Body of pancreas (tissue), 4 donors: ENCODE measurements at places on chromosomes 4 and X. TPM values are rescaled to one million over a fixed set of nuclear protein-coding genes. Genes with fewer than 3 reads are reported as not detected.
A peak's percentile ranks its signal among the peaks of the same experiment; 100 is the strongest.

GRCh38 chrX:11458170-11458569, 165.0 kb downstream of the AMELX start:
- DNase-seq: no peak
- no peak overlapping the region for H3K4me3 ChIP-seq
- no peaks in the 10 kb centered on the region for H3K27me3 ChIP-seq
- no peaks in the 10 kb centered on the region for H3K4me1 ChIP-seq
- no peak overlapping the region for H3K27ac ChIP-seq
- H3K36me3 ChIP-seq: no peaks in the 10 kb centered on the region

- H3K36me3 ChIP-seq: no peaks in the 10 kb centered on the region
- no peak for DNase-seq
- no peak overlapping the region for H3K4me3 ChIP-seq
- H3K27me3 ChIP-seq: no peaks in the 10 kb centered on the region
Observed at GRCh38 chrX:65148232-65148631, 172.0 kb upstream of the ZC4H2 start.

The VSIG4 gene
- total RNA-seq: 14.8 TPM

- peak; percentile 37 for DNase-seq
- no peaks in the 10 kb centered on the region for H3K27me3 ChIP-seq
- no peak overlapping the region for H3K4me3 ChIP-seq
- no peaks in the 10 kb centered on the region for H3K4me1 ChIP-seq
- H3K27ac ChIP-seq: no peak overlapping the region
- H3K36me3 ChIP-seq: no peaks in the 10 kb centered on the region
Observed at GRCh38 chr4:17552427-17552826, 24.6 kb upstream of the LAP3 start.

The NPY1R gene
- total RNA-seq: 14.0 TPM

The CT45A3 gene
- not detected for total RNA-seq

- no peak for DNase-seq
- no peak overlapping the region for H3K4me3 ChIP-seq
- peaks cover 1% of the 10 kb centered on the region for H3K36me3 ChIP-seq
- no peaks in the 10 kb centered on the region for H3K27me3 ChIP-seq
- no peak overlapping the region for H3K27ac ChIP-seq
Observed at GRCh38 chr4:5757091-5757490, 46.1 kb downstream of the EVC start.

The RP2 gene
- total RNA-seq: 0.99 TPM
